ENCODE measurements at places on chromosomes 5 and 9.

- DNase-seq, result no peak
Observed at GRCh38 chr5:153863951-153864350, 174.8 kb downstream of the FAM114A2 start.

- no peak for DNase-seq
Observed at GRCh38 chr5:114391321-114391720, 29.5 kb downstream of the KCNN2 start.

GRCh38 chr5:89041249-89041779 is 158.3 kb upstream of the MEF2C start:
- DNase-seq, result no peak

DNA sequence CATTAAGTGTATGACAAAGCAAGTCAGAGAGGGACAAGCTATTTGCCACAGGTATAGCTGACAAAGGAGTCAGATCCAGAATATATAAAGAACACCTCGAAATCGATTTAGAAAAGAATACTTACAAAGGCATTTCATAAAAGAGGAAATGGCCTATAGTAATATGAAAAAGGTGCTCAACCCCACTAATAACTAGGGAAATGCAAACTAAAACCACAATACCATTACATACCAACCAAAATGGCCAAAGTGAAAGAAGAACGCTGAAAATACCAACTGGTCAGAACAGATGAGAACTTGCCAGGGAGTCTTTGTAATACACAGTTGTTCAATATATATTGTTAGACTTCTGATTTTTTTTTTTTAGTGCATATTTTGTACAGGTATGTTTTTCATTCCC is 152.9 kb downstream of the CDC42SE2 start:
- DNase-seq, result no peak

- no peak for DNase-seq
Observed at GRCh38 chr9:2465921-2466460, 155.6 kb upstream of the VLDLR start.

DNA sequence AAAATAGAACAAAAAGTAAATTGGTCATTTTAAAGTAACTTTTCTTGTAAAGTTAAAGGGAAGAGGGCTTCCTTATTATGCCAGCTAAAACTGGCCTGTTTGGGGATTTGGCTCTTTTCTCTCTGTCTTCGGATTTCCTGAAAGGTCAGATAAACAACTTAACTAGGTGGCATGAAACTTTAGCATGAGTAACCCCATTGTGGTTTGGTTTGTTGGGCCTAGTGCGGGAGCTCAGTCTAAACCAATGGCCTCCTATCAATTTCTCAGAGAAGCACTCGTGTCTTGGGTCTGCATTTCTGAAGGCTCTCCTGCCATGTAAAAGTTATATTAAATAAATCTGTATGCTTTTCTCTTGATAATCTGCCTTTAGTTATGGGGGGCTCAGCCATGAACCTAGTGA is 48.5 kb upstream of the ANKH start:
- DNase-seq, result no peak

GRCh38 chr5:107512029-107512428 is 158.7 kb downstream of the EFNA5 start:
- no peak for DNase-seq

Measured in cortex of kidney (tissue), 1 donor.